BJ (cell line): ENCODE measurements at places on chromosomes 11 and 22.

- no peak for DNase-seq
Observed at GRCh38 chr22:48717076-48717810, 1110.4 kb downstream of the BRD1 start.

DNA sequence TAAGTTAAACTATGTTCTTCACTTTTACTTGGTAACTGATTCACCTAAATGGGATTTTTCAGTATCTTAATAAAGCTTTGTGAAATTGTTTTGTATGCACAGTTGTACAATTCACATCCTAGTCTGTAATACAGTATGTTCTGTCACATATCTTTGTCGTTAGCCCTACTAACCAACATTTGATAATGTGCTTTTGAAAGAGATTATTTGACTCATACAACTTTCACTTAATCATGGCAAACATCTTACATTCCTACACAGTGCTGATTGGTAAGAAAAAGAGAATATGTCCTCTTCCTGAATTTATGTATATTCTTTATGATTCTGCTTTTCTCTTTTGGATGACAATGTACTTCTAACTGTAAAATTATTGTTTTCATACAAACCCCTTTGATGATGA, 234.5 kb downstream of the METTL15 start:
- DNase-seq, result no peak

DNA sequence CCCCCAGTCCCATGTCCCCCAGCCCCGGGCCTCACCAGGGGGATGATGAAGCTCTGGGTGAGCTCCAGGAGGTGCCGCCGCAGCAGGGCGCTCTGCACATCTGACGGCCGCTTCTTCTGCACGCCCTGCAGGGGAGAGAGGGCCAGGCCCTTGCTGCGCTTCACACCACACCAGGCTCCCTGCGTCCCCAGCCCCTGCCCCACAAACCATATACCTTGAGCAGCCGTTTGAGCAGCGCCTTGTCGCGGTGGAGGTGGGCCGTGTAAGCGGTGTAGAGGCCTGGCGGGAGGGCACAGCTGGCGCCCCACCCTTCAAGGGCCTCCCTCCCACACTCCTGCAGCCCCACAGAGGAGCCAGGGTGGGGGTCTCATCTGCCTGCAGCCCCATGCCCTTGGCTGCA, 6.2 kb upstream of the PLXNB2 start:
- no peak for DNase-seq

- DNase-seq, result no peak
Observed at GRCh38 chr22:23457380-23457985, 122.6 kb downstream of the IGLL1 start.

DNA sequence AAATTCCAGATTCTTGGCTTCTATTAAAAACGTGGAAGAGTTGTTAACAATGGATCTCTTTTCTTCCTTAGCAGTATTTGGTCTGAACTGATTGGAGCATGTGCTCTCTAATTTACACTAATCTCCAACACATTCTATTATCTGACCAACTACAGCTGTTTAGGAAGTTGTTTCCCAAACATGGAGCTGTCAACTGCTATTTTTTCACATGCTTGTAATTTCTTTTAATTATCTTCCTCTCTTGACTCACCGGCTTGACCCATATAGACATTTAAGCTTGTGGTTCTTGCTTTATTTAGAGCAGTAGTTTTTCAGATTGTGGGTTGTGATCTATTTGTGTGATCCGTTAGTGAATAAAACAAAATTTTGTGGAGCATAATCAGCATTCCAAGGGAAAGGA, 40.8 kb downstream of the CTNND1 start:
- no peak for DNase-seq

DNA sequence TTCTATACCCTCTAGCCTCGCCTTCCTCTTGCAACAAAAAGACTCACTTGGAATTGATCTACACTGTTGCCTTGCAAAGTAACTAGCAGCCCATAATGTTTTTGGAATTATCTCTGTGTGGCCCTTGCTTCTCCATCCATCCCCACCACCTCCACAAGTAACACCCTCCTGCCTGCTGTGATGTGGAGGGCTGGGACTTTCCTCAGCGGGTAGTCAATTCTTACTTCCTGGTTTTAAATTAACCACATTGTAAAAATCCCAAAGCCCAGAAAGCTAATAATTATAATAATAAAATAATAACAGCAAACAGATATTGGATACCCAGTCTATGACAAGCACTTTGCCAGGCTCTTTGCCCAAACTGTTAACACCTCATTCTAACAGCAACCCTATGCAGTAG, 40.8 kb upstream of the GALNT18 start:
- no peak for DNase-seq

GRCh38 chr22:19331975-19332374, 40.5 kb upstream of the CLTCL1 start:
- DNase-seq, result no peak

GRCh38 chr22:23657727-23658126, 25.6 kb upstream of the DRICH1 start:
- DNase-seq, result no peak

GRCh38 chr22:30989474-30989873, 20.4 kb downstream of the TUG1 start:
- no peak for DNase-seq
